Pulmonary artery endothelial cell (primary cell): ENCODE measurements at places on chromosomes 11 and 22. TPM values are rescaled to one million over a fixed set of nuclear protein-coding genes. Genes with fewer than 3 reads are reported as not detected.

- DNase-seq: no peak
Observed at GRCh38 chr11:118258410-118258809, 5.7 kb downstream of the MPZL2 start.

DNA sequence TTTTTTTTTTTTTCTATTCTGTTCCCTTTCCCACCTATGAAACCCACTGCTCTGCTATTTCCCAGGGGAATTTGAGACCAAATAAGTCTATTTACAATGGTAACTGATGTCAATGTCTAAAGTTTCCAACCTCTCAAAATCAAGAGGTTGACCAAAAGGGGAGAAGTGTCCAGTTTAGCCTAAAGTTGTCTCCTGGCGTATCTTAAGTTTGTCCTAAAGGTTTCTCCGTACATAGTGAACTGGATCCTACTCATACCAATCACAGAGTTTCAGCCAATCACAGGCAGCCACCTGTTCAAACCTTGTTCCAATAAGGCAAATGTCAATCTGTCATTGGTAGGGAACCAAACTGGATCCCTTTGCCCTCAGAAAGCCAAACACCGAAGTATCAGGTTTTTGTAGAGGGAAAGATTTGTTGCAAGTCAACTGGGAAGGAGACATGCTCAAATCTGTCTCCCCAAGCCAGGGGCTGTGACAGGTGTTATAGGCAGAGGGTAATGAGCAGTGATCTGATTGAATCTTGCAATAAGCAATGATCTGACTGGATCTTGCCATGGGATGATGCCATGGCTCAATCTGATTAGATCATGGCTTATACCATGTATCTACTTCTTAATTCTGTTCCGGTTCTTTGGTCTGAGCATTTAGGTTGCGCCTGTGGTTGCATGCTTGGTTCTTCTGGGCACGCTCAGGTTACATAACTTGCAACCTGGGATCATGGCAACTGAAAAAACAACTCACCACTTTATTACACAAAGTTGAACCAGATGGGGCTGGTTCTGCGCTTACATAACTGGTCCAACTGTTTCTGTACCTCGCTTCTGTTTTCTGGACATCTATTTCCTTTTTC is 1.1 kb upstream of the VPS37C start:
- no peak for DNase-seq

GRCh38 chr11:82899186-82899820 is 927 bp downstream of the PRCP start:
- no peak for DNase-seq

GRCh38 chr11:47355283-47356128 is 3.0 kb upstream of the MYBPC3 start:
- DNase-seq: peak; percentile 63

DNA sequence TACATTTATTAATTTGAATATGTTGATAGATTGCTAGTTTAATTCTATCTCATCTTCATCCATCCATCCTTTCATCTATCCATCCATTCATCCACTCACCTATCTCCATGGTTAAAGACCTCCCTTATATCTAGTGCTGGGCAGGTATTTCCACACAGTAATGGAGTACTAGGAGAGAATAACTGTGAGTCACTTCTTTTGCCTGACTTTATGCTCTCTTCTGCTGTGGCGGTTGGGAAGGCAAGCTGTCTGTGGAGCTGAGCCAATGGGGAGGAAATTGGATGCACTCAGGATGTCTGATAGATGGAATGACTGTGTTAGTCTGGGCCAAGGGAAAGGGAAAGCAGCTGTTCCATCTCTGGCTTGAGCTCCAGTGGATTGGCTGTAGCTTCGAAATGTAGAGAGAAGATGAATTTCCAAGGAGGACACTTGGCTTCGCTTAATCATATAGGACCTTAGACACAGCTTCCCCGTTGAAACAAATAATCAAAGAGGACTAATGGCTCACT is 60.3 kb downstream of the NELL1 start:
- DNase-seq: no peak

- DNase-seq: no peak
Observed at GRCh38 chr11:118608360-118609227, 1.2 kb downstream of the PHLDB1 start.

- no peak for DNase-seq
Observed at GRCh38 chr11:72295471-72295870, 51.5 kb upstream of the PHOX2A start.

GRCh38 chr11:117663414-117663813 is 133.6 kb downstream of the DSCAML1 start:
- DNase-seq: no peak

- no peak for DNase-seq
Observed at GRCh38 chr11:77379253-77379652, 77.8 kb upstream of the GDPD4 start.

DNA sequence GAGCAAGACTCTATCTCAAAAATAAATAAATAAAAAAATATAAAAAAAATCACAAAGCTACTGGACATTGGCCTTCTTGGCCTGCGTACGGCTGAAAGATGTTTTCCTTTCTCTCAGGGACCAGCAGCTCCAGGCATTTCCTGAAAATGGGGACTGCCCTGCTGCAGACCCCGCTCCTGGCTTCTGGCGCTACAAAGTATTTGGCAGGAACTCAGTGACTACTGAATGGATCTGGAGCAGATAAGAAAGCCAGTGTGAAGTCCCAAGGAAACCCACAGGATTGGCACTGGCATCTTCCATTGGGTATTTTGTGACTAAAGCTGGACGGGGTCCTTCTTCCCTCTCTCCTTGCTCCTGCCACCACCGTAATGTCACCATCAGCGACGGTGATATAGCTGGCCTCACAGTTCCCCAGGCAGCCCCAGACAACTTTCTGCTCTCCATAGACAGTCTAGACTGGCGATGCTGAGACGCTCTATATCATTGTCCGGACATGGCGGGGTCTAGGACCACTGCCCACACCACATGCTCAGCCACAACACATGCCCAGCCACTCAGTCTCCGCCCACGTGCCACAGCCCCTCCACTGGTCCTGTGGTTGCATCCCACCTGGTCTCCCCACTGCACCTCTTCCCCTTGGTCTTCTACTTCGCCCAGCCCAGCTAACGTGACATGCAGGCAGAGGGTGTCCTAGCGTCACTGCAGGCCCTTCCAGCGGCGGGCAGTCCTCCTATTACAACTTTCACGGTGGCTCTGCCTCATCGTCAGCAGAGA is 22.7 kb upstream of the YPEL1 start:
- DNase-seq: peak; percentile 61

DNA sequence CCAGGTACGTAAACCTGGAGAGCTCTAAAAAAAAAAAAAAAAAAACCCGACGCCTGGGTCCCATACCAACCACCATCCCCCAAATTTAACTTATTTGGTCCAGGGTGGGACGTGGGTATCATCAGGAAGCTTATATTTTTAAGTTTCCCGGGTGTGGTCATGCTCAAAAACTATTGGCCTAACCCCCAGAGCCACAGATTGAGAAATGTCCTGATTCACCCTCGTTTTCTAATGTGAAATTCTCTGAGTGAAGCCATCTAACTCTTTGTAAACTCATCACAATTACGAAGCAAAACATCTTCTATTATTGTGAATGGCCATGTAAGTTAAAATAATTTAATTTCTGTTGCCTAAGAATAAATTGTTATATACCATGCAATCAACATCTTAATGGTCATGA is 29.6 kb downstream of the PAK1 start:
- no peak for DNase-seq

DNA sequence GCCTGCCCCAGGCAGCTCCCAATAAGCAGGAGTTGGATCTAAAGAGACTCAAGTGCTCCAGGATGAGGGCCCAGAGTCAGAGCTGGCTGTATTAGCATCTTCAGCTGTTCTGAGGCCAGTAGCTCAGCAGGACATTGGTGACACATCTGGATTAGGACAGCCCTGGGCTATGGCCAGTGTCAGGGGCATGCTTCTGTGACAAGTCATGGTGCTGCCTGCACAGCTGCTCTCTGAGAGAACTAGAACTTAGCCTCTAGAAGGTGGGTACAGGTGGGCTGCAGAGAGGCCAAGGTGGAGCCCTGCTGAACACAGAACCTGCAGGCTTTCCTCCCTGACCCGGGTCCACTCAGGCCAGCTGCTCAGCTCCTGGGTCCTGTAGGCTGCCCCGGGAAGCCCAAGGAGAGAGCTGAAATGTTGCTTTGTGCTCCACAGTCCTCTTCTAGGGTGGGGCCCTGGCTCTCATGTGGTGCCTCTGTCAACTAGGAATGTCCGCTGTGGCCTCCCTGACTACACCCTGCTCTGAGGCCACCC is 426.9 kb downstream of the SOX6 start:
- no peak for DNase-seq

DNA sequence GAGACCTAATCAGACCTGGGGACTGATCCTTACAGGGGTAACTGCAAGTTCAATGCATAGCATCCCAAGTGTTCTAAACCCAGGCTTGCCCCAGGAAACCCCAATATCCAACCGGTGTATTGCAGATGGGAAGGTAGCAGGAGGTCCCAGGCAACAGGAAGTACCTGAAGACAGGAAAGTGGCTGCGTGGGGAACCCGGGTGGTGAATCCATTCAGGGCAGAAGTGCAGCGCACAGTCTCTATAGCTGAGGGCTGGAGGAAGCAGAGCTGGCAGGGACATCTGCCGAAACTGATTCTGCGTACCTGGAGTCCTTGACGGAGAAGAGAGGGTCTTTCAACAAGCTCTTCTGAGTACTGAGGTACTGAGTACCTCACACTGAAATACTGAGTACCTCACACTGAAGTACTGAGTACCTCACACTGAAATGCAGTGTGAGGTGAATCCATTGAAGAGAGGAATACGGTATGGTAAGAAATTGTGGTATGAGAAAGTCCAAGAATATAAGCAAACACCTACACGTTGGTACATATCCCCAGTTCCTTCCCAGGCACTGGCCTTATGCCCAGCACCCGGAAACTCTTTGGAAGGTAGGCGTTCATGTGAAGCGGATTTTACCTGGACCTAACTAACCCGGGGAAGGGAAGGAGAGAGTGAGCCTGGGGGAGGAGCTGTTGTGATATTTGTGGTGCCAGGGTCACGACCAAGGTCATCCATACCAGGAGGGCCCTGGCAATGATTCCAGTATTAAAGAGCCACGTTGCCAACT is 20.1 kb downstream of the SCN4B start:
- no peak for DNase-seq

- DNase-seq: no peak
Observed at GRCh38 chr11:69378303-69379141, 84.6 kb downstream of the MYEOV start.

OR52R1 gene
- total RNA-seq: not detected in 2 replicates

VPS37C gene
- 11.0 and 12.5 TPM in 2 replicates for total RNA-seq

RBMXL2 gene
- total RNA-seq: 0.04 and 0.20 TPM in 2 replicates

RAG2 gene
- not detected in 2 replicates for total RNA-seq

AHNAK gene
- total RNA-seq: 479 and 591 TPM in 2 replicates

OR52E6 gene
- not detected in 2 replicates for total RNA-seq

UFD1 gene
- total RNA-seq: 166 and 168 TPM in 2 replicates
